ENCODE measurements at places on chromosomes 4 and X. TPM values are rescaled to one million over a fixed set of nuclear protein-coding genes. Genes with fewer than 3 reads are reported as not detected.

Gene GLRA2
- 0.20 TPM for total RNA-seq

Gene MAGEA6
- total RNA-seq, result not detected

Gene AFM
- total RNA-seq, result not detected

GRCh38 chr4:64584981-64585557 is 175.8 kb upstream of the TECRL start:
- DNase-seq, result no peak

GRCh38 chrX:152733261-152733975 is at the start of the genes CSAG1 and MAGEA12:
Gene CSAG1 (minus strand): TSS chrX:152733721. CDS start chrX:152732460, 1,261 bp downstream.
Gene MAGEA12 (plus strand): TSS chrX:152733757. CDS start chrX:152736162, 2,405 bp downstream.
- no peak for DNase-seq

- no peak for DNase-seq
Observed at GRCh38 chr4:110653321-110654253, 30.7 kb upstream of the PITX2 start.

DNA sequence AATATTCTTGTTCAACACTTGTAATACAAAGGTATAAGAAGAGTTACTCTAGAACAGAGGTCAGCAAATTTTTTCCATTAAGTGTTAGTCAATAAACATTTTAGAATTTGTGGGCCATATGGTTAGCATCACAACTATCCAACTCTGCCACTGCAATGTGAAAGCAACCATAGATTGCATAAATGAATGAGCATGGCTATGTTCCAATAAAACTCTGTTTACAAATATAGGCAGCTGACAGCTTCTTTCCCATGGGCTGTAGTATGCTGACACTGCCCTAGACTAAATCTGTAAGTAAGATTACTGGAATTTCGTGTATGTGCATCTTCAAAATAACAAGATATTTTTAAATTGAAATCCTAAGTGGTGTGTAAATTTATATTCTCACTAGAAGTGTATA is 73.7 kb downstream of the GABRA2 start:
- no peak for DNase-seq

DNA sequence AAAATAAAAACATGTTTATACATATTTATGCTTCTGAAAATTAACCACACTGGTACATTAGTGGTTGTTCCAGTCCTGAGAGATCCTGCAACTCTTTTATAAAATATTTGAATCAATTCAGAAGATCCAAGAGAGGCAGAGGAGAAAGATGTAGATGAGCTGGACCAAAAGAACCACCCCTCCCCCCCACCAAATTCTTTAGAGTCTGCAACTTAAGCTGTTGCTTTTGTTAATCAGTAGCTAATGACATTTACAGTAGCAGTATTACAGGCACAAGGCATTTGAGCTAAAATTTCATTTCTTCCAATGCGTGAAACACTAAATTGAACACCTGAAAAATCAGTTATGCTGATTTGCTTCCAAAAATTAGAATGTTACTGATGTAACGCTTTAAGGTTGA is 61.5 kb downstream of the PDK3 start:
- no peak for DNase-seq
